ENCODE measurements at places on chromosomes 1 and 21.
A peak's percentile ranks its signal among the peaks of the same experiment; 100 is the strongest.

DNA sequence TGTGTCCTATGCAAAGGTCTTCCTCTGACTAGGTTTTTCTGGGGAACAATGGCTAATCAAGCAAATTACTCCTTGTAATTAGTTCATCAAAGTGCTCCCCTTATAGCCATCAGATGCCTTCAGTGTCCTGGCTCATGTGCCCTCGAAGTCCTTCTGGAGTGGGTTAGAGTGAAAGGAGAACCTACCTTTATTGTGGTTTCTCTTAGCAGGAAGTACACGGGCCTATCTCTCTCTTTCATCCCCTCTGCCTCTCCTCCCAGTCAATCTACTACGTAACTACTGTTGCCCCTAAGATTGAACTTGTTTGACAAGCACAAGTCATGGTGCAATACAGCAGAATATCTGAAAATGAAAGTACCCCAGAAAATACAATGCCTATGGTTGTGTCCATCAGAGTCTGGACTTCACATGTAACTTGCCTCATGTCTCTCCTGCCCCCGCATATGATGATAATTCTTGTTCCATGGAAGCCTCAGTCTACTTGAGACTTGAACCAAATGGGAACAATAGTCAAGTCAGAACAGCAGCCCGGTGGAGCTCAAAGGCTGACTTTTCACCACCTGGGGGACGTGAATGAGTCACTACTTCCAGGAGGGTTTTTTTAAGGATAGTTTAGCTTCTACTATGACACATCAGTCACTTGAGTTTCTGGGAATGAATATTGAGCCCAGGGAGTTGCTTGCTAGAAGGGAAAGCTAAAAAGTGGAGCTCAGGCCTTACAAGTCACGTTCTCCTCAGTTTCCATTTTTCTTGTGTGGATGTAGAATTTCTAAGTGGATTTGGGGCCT, 243.6 kb downstream of the TNR start:
- DNase-seq, result no peak

- DNase-seq, result no peak
Observed at GRCh38 chr1:7432900-7433380, 338.2 kb upstream of the VAMP3 start.

GRCh38 chr1:94236630-94237290, 624 bp downstream of the ARHGAP29 start:
- DNase-seq, result peak; percentile 92

- DNase-seq, result no peak
Observed at GRCh38 chr1:85865213-85865612, 157.0 kb upstream of the ZNHIT6 start.

- no peak for DNase-seq
Observed at GRCh38 chr1:91847851-91848250, 38.1 kb downstream of the TGFBR3 start.

Measured in retina (tissue), 1 donor.